DMS53 (cell line): ENCODE measurements at places on chromosomes 6 and 20.

GRCh38 chr20:42191140-42191860 is 573.1 kb upstream of the CHD6 start:
- DNase-seq = no peak

DNA sequence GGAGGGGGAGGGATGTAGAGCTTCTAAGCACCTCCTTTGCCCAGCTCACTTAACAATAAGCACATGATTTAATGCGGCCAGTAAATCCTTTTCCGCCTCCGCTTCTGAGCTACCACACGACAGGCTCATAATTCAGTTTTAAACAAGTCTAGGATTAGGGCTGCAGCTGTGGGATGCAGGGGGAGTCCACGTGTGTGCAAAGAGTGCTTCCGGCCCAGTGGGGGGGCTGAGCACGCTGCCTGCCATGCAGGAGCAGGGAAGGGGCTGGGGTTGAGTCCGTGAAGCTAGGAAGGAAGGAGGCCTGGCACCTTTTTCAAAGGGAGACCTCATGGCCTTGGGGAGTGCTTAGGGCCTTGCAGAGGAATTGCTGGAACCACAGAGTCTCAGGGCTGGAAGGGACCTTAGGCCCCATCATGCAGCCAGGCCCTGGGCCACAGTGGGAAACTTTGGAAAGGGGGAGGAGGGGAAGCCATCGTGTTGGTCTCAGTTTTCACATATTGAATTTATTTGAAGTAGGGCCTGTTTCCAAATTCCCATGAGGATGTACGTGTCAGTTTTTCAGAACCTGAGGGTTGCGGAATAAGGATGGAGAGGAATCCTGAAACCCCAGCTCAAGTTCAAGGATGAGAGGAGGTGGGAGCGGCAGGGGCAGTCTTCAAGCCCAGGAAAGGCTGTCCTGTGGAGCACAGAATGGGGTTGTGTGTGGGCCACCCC is 96.1 kb downstream of the VEGFA start:
- DNase-seq = no peak

- peak; percentile 10 for DNase-seq
These were observed 2.5 kb upstream of the NAA20 start for GRCh38 chr20:20014659-20015058.

GRCh38 chr20:63695424-63696305 is 787 bp upstream of the TNFRSF6B start:
- DNase-seq = no peak

- no peak for DNase-seq
These were observed 9.5 kb upstream of the THBD start for GRCh38 chr20:23059001-23059400.

- DNase-seq = no peak
These were observed 250.8 kb downstream of the LAMA2 start for GRCh38 chr6:129133770-129134192.

GRCh38 chr6:31171931-31172905 is 1.7 kb upstream of the POU5F1 start:
- no peak for DNase-seq

DNA sequence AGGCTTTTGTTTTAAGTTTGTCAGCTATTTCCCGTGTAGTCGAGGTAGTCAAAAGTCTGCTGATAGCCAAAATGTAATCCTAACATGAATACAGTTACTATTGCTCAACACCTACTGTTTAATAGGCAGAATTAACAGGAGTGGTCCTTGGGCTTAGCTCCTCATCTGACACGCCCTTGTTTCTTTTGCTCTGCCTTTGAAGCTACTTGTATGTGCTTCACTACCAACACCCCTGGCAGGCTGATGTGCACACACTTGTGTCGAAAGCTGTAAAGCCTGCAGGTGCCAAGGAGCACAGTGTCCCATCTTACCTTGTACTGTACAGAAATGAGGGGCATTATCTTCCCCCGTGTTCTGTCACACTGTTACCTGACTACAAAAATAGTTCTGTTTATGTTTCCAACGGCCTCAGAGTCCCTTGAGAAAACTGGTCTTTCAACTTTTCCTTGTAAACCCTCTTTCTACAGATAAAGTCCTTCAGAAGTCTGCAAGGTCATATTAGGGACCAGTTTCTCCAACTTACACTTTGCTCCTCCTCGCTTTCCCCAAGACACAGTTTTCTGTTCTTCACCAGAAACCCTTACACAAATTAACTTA is 9.3 kb downstream of the SDHAF4 start:
- DNase-seq = peak; percentile 58

DNA sequence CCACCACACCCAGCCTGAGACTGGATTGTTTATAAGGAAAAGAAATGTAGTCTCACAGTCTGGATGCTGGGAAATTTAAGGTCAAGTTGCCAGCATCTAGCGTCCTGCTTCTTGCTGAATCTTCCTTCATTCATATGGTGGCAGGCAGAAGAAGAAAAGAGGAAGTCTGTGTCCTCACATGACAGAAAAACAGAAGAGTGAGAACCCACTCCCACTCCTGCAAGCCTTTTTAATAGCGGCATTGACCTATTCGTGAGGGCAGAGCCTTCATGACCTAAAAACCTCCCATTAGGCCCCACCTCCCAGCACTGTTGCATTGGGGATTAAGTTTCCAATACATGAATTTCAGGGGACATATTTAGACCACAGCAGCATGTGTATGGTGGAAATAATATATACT is 160.8 kb upstream of the BMP2 start:
- no peak for DNase-seq

DNA sequence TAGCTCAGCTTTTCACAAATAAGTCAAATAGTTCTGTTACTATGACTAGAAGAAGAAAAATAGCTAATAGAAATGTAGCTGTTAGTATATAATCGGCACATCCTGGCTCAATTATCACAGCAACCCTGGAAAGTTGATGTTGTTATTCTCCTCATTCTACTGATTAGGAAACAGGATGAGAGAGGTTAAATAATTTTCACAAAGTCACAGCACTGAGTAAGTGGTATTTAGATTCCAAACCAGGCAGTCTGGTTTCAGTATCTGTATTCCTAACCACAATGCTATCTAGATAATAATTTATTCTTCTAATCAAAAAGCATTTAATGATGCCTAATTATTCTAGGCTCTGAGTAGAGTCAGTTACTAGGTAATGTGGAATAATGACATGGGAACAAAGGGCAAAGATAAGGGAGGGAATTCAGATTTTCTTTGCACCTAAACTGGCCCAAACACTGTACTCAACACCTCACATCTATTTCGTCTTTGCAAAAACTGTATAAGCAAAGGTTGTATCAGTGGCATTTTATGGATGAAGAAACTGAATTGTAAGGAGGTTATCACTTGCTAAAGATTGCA is 51.3 kb downstream of the PDE7B start:
- DNase-seq = no peak

DNA sequence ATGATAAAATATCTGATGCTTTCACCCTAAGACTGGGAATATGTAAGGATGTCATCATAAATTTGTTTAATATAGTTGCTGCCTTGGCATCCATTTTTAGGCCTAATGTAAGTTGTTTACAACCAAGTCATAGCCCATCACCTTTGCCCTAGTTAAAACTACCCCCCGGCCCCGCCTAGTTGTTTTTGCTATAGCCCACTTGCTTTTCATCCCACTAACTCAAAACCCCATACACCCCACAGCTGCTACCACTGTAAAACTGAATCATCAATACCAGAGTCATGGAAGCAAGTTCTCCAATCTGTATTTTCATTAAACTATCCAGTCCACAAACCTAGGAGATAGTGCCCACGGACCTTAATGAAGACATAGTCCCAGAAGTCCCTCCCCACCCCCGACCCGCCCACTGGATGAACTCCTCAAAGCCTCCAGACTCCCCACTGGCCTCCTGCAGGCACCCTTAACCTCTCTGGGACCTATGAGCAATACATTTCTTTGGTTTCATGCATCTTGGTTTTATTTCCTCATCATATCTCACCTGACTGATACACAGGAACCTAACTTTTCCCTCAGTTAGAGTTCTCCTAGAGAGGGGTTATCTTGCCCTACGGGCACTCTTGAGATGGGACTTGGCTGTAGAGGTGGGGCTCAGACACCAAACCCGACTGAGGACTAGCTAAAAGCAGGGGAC is 12.5 kb upstream of the ZDHHC14 start:
- DNase-seq = no peak

- DNase-seq = no peak
These were observed 177.4 kb downstream of the SCP2D1 start for GRCh38 chr20:18991012-18991411.

DNA sequence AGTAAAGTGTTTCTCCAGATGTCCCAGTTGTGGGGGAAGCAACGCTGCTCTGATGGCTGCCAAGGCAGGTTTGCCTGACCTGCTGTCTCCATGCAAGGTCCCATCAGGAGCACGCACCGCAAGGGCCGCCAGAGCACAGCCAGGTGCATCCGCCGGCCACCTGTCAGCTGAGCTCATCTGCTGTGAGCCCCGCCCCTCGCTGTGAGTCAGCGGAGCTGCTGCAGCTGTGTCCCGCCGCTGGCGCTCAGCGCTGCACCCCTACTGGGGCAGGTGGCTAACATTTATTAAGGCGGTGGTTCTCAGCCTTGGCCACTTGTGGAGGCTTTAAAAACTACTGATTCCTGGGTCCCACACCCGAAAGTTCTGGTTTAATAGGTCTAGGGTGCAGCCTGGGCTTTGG is 225.7 kb downstream of the UST start:
- DNase-seq = peak; percentile 98

DNA sequence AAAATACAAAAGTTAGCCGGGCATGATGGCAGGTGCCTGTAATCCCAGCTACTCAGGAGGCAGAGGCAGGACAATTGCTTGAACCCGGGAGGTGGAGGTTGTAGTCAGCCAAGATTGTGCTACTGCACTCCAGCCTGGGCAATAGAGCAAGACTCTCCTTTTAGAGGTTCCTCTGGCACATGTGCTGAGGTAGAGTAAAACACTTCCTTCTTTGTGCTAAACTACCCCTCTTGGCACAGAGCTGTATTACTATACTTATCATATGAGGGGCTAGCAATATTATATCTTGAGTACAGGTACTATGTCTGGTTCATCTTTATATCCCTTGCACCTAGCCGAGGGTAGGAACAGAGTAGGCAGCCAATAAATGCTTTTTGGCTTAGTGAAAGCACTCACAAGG is 40.2 kb upstream of the SAMHD1 start:
- DNase-seq = no peak
